ENCODE measurements at places on chromosomes 2 and 18. TPM values are rescaled to one million over a fixed set of nuclear protein-coding genes. Genes with fewer than 3 reads are reported as not detected.

DNA sequence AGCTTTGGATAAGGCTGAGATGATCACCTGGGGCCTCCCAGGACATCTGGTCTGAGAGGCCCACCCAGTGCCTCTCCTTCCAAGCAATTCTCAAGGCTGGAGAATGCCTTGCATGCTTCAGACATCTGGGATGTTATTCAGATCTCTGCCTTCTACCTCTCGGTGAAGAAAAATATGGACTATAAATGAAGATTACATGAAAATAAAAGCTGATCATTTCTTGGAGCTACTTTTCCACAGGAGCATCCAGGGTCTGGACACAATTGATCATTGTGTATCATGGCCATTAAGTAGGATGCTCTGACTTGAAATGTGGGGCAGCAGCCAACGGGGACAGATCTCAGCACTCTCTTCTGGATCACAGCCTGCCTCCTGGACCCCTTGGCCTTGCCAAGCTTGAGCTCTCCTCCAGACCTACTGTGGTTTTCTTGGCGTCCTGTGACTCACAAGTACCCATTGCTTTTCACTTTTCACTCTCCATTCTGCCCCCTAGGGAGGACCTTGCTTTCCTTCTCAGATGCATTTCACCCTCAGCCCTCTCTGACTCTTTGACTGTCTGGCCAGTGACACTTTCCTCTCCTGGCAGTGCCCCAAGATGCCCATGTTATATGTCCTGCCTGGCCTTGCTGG lies 203.1 kb downstream of the INSIG2 start:
- no peaks in the 10 kb centered on the region for H3K36me3 ChIP-seq
- H3K27ac ChIP-seq: no peak overlapping the region
- H3K27me3 ChIP-seq: no peaks in the 10 kb centered on the region
- no peaks in the 10 kb centered on the region for H3K4me1 ChIP-seq
- DNase-seq: no peak

DNA sequence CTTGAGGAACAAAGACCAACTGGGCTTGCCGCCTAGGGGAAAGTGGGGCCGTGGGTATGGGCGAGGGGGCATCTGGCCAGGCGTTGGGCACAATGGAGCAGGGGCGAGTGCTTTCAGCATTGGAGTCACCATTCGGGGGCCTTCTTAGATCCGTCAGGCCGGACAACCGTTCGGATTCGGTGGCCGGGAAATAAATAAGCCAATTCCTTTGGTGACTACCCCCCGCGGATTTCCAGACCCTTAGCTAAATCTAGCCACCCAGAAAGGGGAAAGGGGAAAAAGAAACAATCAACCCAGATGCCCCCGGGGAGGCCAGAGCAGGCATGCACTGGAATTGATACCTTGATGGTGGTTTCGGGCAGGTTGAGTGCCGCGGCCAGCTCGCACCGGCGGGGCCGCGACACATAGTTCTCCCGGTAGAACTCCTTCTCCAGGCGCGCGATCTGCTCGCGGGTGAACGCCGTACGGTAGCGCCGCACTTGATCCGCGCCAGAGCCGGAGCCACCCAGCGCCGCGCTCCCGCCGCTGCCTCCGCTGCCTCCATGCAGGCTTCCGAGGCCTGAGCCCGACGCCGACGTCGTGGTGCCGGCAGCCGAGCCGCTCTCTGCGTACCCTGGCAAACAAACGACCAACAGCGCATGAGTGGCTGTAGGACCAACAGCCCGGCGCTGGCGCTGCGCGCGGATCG lies 1.8 kb downstream of the EVX2 start:
- H3K4me3 ChIP-seq: peak overlapping the region; percentile 4
- H3K36me3 ChIP-seq: peaks cover 5% of the 10 kb centered on the region
- DNase-seq: peak; percentile 68

DNA sequence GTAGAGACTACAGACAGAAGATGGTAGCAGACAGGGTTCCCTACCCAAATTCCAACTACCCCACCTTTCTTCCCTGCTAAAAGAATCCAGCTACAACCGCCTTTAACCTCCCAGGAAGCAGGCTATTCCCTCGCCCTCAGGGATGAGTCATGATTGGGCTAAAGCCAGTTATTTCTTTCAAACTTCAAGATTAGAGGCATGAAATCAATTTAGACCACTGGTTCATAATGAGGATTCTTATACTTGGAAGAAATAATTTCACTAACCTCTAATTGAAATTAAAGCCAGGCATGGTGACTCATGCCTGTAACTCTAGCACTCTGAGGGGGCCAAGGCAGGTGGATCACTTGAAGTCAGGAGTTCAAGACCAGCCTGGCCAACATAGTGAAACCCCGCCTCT lies 20.0 kb downstream of the TRIP12 start:
- peaks cover 5% of the 10 kb centered on the region for H3K36me3 ChIP-seq
- H3K4me3 ChIP-seq: no peak overlapping the region
- DNase-seq: no peak
- H3K27ac ChIP-seq: no peak overlapping the region
- no peaks in the 10 kb centered on the region for H3K4me1 ChIP-seq

GRCh38 chr18:13893418-13893760 lies 21.9 kb downstream of the MC2R start:
- H3K4me1 ChIP-seq: no peaks in the 10 kb centered on the region
- H3K36me3 ChIP-seq: no peaks in the 10 kb centered on the region
- no peak overlapping the region for H3K4me3 ChIP-seq
- H3K27ac ChIP-seq: no peak overlapping the region
- H3K27me3 ChIP-seq: no peaks in the 10 kb centered on the region
- no peak for DNase-seq

GRCh38 chr18:56423626-56424025 lies 214.8 kb downstream of the TXNL1 start:
- no peak for DNase-seq
- no peak overlapping the region for H3K27ac ChIP-seq
- H3K4me3 ChIP-seq: no peak overlapping the region
- no peaks in the 10 kb centered on the region for H3K27me3 ChIP-seq
- no peaks in the 10 kb centered on the region for H3K36me3 ChIP-seq

DNA sequence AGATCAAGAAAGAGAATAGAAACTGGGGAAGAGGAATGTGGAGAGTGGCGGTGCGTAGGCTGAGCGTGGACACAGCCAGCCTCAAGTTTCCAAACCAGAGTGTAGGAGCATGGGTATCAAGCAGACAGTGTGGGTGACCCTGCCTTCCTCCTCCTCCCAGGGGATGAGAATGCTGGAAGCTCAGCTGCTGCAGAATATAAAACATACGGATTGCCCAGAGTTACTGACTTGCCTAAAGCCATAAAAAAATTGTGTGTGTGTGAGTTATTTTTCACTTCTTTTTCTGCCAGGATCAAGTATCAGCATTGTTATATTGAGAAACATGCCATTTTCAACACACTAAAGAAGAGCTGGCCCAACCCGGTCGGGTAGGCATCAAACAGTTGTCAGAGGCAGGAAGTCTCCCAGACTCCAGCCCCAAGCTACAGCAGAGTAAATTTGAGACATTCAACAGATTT lies 333.3 kb upstream of the ACVR2A start:
- H3K27ac ChIP-seq: no peak overlapping the region
- H3K27me3 ChIP-seq: no peaks in the 10 kb centered on the region
- no peaks in the 10 kb centered on the region for H3K36me3 ChIP-seq
- DNase-seq: no peak
- H3K4me1 ChIP-seq: no peaks in the 10 kb centered on the region

DNA sequence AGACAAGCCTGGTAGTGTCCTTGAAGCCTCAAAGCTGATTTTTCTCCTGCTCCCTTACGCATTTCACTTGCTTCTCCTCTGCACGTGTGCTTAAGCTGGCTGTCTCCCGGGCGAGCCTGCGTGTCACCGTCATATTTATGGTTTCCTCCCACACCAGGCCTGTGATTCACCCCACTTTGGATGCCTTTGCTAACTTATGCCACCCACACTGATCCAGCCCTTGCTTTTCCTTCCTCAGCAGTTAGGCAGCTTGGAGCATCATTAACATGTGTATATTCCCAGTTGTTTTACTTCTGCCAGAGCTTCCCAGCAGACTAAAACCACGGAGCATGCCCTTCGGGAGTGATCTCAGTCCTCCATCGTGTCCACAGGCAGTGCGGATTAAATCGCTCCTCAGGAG lies 2.2 kb downstream of the ST3GAL5 start:
- no peaks in the 10 kb centered on the region for H3K36me3 ChIP-seq
- no peak for DNase-seq
- no peak overlapping the region for H3K4me3 ChIP-seq

GRCh38 chr2:57804971-57805370 lies 241.6 kb upstream of the VRK2 start:
- H3K4me1 ChIP-seq: no peaks in the 10 kb centered on the region
- H3K27me3 ChIP-seq: no peaks in the 10 kb centered on the region
- H3K27ac ChIP-seq: no peak overlapping the region
- no peak overlapping the region for H3K4me3 ChIP-seq

- no peaks in the 10 kb centered on the region for H3K36me3 ChIP-seq
- no peaks in the 10 kb centered on the region for H3K27me3 ChIP-seq
- H3K27ac ChIP-seq: no peak overlapping the region
- H3K4me1 ChIP-seq: no peaks in the 10 kb centered on the region
- no peak overlapping the region for H3K4me3 ChIP-seq
Observed at GRCh38 chr2:16870491-16871076, 204.9 kb upstream of the CYRIA start.

GRCh38 chr2:241794250-241794823 lies 14.7 kb upstream of the NEU4 start:
- DNase-seq: no peak
- H3K4me1 ChIP-seq: no peaks in the 10 kb centered on the region
- H3K27me3 ChIP-seq: no peaks in the 10 kb centered on the region
- H3K4me3 ChIP-seq: no peak overlapping the region
- no peak overlapping the region for H3K27ac ChIP-seq
- no peaks in the 10 kb centered on the region for H3K36me3 ChIP-seq

DNA sequence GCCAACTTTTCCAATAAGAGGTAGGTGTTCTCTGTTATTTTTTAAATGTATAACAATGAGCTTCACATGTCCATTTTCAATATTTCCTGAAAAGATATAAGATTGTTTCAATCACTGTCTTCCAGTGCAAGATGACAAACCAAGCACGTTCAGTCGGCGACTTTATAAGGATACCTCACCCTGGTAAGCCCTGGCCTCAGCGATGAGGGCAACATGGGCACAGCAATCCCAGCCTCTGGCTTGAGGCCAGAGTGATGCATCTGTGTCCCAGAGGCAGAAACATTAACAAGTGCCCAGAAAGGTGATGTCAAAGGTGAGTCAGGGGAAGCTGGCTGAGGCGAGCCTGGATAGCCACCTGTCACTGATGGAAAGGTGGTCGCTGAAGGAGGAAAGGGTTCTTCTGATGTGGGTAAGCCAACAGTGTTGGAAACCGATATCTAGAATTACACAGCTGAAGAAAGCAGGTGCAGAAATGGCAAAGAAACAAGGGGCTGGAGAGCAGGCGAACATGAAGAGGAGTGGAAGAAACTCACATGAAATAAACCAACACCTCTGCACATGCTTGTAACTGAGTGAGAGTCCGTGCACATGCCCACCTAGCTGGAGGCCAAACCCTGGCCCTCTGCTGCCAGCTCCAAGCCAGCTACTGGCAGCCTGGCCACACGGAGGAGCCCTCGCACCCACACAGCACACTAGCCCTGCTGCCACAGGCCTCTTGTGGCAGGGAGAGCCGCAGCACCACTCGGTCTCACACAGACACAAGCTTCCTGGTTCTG lies 65.5 kb downstream of the FBXO15 start:
- H3K4me3 ChIP-seq: no peak overlapping the region
- no peaks in the 10 kb centered on the region for H3K36me3 ChIP-seq

GRCh38 chr2:215622837-215623236 lies 187.0 kb upstream of the FN1 start:
- no peak overlapping the region for H3K4me3 ChIP-seq
- H3K27ac ChIP-seq: no peak overlapping the region
- H3K36me3 ChIP-seq: no peaks in the 10 kb centered on the region
- H3K4me1 ChIP-seq: peaks cover 11% of the 10 kb centered on the region
- DNase-seq: no peak

DNA sequence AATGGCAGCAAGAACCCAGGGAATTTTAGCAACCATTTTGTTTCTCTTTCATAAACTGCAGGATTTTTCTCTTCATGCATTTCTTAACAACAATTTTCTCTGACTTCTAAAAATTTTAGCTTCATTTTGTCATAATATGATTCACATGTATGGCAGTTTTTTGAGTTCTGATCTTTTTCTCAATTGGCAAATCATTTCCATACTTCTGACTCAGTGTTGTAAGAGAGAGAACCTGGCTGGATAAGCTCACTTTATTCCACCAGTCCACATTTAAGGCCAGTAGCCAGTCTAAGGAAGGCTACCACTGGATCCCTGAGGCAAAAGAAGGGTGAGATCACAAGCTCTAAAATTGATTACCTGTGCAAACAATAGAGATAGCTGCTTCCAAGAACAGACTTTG lies 42.8 kb upstream of the COL3A1 start:
- no peak overlapping the region for H3K4me3 ChIP-seq
- H3K36me3 ChIP-seq: no peaks in the 10 kb centered on the region
- no peaks in the 10 kb centered on the region for H3K27me3 ChIP-seq
- no peaks in the 10 kb centered on the region for H3K4me1 ChIP-seq
- no peak overlapping the region for H3K27ac ChIP-seq

GRCh38 chr18:39453882-39454281 lies 1888.3 kb upstream of the CELF4 start:
- DNase-seq: no peak
- H3K4me3 ChIP-seq: no peak overlapping the region
- H3K27me3 ChIP-seq: no peaks in the 10 kb centered on the region
- no peaks in the 10 kb centered on the region for H3K36me3 ChIP-seq
- no peaks in the 10 kb centered on the region for H3K4me1 ChIP-seq

DNA sequence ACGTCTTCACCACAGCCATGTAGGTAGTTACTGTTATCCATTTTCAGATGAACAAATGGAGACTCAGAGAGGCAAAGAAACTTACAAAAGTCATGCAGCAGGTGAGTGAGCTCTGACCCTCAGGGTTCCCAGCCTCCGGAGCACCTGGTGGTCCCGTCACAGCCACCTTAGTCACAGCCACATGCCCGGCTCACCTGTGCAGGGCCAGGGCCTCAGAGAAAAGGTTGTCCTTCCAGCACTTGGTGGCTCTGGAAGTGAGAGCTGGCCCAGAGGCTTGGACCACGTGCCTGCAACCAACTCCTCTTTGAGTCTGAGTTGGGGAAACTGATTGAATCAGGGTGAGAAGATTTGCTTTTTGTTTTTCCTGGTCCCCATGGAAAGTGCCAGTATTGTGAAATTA lies 189.3 kb downstream of the GLI2 start:
- H3K4me1 ChIP-seq: no peaks in the 10 kb centered on the region
- H3K36me3 ChIP-seq: no peaks in the 10 kb centered on the region
- H3K27me3 ChIP-seq: no peaks in the 10 kb centered on the region
- no peak for DNase-seq
- no peak overlapping the region for H3K4me3 ChIP-seq

LRRC30 gene
- not detected for total RNA-seq

YIPF4 gene
- total RNA-seq: 24.1 TPM

KIF5C gene
- 58.1 TPM for total RNA-seq

SLC16A14 gene
- total RNA-seq: 2.1 TPM

UPP2 gene
- total RNA-seq: not detected

IL1B gene
- not detected for total RNA-seq

PLEKHM3 gene
- 5.8 TPM for total RNA-seq
